ENCODE measurements at places on chromosomes 1 and 21.

- DNase-seq, result no peak
These were observed 13.9 kb downstream of the LMX1A start for GRCh38 chr1:165342587-165342986.

- DNase-seq, result no peak
These were observed 137.4 kb downstream of the CNIH3 start for GRCh38 chr1:224753491-224753890.

- no peak for DNase-seq
These were observed 60.3 kb downstream of the PGBD5 start for GRCh38 chr1:230365723-230366307.

- DNase-seq, result no peak
These were observed 46.3 kb downstream of the CASQ2 start for GRCh38 chr1:115722221-115722620.

GRCh38 chr1:202501281-202501680 lies 152.8 kb downstream of the PPP1R12B start:
- no peak for DNase-seq

DNA sequence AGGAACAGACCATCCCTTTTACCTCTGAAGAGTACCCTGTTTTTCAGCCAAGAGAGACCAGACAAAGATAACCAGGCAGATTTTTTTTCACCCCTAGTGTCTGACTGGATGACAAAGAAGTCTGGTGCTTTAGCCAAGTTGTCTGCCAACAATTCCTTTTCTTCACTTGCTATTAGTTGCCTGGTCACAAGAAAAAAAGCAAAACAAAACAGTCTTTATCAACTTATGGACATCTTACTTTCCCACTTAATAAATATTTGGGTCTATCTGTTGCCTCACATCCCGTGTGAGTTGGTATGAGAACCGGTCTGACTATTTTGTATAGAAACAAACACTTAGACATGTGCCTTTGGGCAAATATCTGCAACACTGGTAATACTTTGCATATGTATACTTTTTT lies 662.9 kb downstream of the PLPP3 start:
- no peak for DNase-seq

GRCh38 chr1:216071262-216071661 lies 352.0 kb downstream of the USH2A start:
- no peak for DNase-seq

DNA sequence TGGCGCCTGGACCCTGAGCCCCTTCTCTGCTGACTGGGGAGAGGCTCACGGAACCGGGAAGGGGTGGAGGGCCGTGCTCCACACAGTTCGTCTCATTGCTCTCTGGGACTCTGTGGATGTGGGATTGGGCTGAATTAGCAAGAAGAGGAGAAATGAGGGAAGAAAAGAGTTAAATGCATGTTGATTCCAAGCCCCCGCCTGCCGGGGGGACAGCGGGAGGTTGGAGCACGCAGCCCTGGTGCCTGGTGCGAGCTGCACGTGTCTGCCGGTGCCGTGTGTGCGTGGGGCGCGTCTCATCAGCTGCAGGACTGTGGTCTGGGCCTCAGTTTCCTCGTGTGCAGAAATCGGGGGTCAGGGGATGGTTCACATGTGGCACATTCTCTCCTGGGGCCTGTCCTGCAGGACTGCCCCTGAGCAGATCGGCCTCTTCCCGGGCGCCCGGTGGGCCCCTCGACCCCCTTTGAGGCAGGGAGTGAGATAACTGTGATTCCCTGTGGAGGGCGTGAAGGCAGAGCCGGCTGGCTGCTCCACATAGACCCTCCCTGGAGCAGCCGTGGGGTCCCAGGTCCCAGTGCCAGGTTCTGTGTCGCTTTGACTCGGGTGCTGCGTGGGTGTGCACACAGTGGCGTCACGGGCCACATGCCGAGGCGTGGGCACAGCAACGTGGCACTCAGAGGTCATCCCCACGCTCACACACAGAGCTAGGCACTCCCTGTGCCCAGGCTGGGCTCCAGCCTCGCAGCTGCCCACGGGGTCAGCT lies 11.4 kb downstream of the SAMD11 start:
- no peak for DNase-seq

GRCh38 chr1:15187175-15188129 lies 33.9 kb downstream of the TMEM51 start:
- no peak for DNase-seq

Data from stimulated activated CD4-positive, alpha-beta T cell treated with anti-CD3 and anti-CD28 coated beads, TNF-alpha, amount 100 ng/mL, for 1 hour (primary cell).